Activated T-helper 1 cell treated with anti-CD3 and anti-CD28 coated beads, Interleukin-2, amount 50 U/mL, for 16 hours (primary cell): ENCODE measurements at places on chromosomes 12 and 14.

- no peak for DNase-seq
These were observed 135.3 kb downstream of the PAPOLA start for GRCh38 chr14:96637521-96637920.

DNA sequence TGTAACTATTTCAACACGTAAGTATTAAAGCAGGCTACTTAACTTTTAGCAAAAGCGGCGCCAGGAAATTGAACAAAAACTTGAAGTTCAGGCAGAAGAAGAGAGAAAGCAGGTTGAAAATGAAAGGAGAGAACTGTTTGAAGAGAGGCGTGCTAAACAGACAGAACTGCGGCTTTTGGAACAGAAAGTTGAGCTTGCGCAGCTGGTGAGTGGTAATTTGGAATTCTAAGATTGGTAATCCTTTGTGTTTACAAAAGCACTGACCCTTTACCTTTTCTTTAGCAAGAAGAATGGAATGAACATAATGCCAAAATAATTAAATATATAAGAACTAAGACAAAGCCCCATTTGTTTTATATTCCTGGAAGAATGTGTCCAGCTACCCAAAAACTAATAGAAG, 4.0 kb downstream of the PNN start:
- no peak for DNase-seq

GRCh38 chr14:71235875-71236274, 328.6 kb downstream of the PCNX1 start:
- DNase-seq: no peak

- no peak for DNase-seq
These were observed 45.5 kb downstream of the SCN8A start for GRCh38 chr12:51636581-51636980.

DNA sequence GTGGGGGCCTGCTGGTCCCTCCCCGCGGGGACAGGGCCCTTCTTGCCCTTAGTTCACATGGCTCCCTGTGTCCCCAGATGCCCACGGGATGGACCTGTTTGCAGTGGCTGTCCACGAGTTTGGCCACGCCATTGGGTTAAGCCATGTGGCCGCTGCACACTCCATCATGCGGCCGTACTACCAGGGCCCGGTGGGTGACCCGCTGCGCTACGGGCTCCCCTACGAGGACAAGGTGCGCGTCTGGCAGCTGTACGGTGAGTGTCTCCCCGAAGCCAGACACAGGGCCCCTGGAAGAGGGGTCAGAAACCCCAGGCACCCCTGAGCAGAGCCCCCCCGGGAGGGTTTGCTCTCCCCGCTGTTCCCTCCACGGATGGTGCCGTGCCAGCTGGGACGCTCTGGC, 13.4 kb downstream of the MMP17 start:
- DNase-seq: no peak

DNA sequence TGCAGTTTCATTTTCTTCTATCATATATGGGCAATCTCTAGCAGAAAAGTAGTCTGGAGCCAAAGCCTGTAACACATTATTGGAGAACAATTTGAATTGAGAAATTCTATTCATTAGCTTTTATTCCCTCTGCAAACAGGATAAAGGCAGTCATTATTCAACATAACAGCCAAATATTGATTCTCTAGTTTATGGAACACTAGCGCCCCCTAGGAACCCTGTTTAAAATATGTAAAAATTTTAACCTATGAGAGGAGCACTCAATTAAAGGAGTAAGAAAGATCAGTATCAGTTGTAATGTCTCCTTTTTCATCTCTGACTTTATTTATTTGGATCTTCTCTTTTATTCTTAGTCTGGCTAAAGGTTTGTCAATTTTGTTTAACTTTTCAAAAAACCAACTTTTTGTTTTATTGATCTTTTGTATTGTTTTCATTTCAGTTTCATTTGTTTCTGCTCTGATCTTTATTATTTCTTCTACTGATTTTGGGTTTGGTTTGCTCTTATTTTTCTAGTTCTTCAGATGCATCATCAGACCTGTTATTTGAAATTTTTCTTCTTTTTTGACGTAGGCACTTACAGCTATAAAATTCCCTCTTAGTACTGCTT, 4.8 kb upstream of the LMNTD1 start:
- DNase-seq: no peak

GRCh38 chr12:117050060-117050459, 49.2 kb downstream of the TESC start:
- no peak for DNase-seq

- DNase-seq: no peak
These were observed 25.9 kb upstream of the BMP4 start for GRCh38 chr14:53982546-53982945.

GRCh38 chr14:67859169-67859749, 39.7 kb downstream of the RAD51B start:
- DNase-seq: no peak

GRCh38 chr14:72401101-72401625, 468.9 kb downstream of the RGS6 start:
- DNase-seq: no peak

DNA sequence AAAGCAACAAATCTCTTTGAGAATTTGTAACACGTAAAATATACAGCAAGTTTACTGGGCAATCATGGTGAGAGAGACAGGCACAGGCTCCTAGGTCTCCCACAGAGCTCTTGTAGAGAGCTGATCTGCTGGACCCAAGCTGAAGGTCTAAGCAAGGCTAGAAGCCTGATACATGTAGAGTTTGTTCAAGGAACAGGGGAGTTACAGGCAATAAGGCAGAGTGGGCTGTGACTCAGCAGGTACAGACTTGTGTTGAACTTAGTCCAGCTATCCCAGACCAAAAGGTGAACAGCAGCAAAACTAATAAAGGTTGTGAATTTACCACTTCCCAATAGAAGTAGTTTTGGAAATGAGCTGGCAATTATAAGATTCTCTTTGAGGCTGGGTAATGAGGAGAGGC, 273.6 kb downstream of the GRIN2B start:
- DNase-seq: no peak

DNA sequence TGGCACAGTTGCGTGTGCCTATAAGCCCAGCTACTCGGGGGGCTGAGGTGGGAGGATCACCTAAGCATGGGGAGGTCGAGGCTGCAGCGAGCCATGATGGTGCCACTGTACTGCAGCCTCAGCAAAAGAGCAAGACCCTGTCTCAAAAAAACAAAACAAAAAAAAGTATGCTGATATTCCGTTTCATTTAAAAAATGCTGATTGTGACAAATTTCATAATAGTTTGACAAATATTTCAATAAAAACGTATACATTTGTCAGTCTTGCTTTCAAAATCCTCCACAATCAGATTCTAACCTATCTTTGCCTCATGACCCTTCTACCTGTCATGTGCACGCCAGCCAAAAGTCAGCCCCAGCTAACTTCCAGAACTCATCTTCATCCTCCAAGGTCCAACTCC, 9.8 kb downstream of the USP44 start:
- DNase-seq: no peak
